ENCODE measurements at places on chromosomes 2 and 18.

DNA sequence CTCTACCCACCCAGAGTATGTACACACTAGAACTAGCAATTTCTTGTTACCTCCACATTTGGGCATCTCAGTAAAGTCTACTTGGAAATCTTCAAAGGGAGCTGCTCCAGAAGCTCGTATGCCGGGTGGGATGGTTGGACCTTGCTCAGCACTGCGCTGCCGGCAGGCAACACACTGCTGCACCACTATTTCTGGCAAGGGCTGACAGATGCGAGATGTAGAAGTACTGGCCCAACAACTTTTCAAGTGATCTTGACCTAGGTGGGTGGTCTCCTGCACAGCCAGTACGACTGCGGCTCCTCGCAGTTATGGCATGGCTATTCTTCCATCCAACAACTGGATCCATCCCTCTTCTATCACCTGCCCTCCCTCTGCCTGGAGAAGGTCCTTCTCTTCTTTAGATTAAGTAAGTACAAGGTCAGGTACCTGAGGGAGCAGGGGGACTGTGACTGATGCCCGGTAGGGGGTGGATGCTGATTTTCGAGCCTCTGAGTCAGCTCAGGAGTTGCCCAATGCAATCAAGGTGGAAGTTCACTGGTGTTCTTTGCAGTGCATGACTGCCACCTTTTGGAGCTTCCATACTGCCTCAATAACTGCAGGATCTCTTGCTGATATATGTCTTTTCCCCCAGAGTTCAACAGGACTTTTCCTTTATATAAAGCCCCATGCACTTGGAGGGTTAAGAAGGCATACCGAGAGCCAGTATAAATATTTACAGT is 100.4 kb upstream of the SLC1A4 start:
- no peak for DNase-seq

DNA sequence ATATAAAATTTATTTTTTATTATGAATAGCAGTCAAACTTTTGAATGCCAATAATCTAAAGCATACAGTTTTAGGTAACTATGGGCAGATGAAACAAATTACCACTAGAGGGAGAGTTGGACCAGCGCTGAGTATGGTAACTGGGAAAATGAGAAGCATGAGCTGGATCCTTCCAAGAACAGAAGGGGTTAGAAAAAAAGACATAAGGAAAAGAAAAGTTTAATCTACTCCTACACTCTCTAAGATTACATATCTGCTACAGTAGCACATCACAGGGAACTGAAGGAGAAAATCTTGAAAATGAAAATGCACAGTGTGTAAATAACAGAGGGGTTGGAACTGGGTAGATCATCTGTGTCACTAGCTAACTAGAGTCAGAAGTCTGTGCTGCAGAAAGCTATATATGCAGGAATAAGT is 15.5 kb downstream of the REG3G start:
- no peak for DNase-seq

DNA sequence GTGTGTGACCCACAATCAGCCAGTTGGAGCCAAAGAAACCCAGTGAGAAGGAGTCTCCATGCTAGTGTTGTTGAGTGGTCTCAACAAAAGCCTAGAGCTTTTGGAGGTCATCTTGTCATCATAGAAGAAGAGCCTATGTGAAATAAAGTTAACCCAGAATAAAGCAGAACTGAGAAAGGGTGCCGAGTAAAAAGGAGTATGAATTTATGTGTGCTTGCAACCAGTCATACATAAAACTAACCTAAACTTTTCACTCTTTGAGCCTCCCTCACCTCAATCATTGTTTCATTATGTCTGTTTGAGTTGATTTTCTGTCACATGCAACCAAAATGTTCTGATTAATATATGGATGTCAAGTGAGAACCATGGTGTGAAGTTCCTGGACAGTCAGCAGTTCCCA is 599.3 kb upstream of the ZEB2 start:
- no peak for DNase-seq

DNA sequence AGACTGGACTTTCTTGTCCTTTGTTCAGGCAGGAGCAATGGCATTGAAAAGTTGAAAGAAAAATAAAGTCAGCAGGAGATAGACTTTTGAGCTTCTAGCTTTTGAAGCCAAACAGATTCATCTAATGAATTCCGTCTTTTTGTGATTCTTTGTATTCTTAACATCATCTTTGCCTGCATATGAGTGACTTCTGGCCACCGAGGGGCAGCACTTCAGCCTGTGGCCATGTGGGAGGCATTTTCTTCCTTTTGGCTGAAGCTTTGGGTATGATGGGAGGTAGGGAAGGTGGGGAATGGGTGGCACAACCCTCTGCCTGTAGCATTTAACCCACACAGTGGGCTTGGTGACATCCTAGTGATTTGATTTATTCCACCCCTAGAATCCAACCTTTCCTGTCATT is 220.6 kb downstream of the SETBP1 start:
- no peak for DNase-seq

DNA sequence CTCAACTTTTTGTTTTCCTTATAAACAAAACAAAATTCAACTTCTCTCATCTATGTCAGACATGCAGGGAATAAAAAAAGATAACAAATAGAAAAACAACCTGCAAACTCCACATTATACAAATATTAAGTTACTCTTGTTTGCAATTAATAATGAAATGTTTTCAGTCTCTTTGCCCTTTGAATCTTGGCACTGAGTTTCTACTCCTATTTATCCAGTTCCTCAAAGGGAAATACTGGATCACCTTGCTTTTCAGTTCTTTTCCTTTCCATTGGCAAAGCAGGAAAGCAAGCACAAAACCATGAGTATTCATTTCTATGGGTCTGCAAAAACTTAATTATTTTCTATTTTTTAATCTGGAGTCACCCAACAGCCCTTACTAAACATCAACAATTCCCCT is 23.6 kb downstream of the KANSL1L start:
- no peak for DNase-seq

- no peak for DNase-seq
Observed at GRCh38 chr2:128841803-128842202, 523.1 kb upstream of the HS6ST1 start.

- no peak for DNase-seq
Observed at GRCh38 chr2:127314193-127314988, 20.4 kb upstream of the ERCC3 start.

- no peak for DNase-seq
Observed at GRCh38 chr2:108355906-108356734, 21.6 kb upstream of the SULT1C4 start.

GRCh38 chr2:164735309-164735919 is 106.2 kb downstream of the COBLL1 start:
- DNase-seq, result no peak

- no peak for DNase-seq
Observed at GRCh38 chr2:47799031-47799609, 16.2 kb downstream of the MSH6 start.

DNA sequence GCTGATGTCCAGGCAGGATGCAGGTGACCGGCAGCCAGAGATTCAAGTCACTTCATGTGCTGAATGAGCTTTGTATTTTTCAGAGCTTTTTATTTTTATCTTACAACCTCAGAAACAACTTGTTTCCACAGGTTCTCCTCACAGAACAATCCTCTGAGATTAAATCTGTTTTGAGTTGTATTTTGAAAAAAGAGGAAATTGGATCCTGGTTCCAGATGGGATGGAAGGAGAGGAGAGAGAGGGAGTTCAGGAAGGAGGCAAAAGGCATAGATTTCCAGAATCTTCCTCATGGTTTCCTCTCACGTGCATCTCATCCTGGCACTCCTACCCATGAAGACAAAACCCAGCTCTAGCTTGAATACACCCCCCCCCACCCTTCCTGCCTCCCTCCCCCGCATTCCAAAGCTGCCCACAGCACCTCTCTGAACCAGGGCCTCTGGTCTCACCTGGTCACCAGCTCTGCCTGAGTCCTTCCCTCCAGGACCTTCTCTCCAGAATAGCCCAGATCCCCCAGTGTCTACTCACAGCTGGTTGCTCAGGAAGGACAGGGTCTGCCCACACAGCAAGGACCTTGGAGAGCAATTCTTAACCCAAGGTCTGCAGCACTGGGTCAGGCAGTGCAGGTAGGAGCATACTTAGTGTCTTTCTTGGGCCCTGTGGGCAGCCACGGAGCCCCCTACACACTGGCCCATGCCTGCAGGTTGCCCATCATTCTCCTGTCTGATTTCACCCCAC is 104.7 kb downstream of the ZFP36L2 start:
- no peak for DNase-seq

DNA sequence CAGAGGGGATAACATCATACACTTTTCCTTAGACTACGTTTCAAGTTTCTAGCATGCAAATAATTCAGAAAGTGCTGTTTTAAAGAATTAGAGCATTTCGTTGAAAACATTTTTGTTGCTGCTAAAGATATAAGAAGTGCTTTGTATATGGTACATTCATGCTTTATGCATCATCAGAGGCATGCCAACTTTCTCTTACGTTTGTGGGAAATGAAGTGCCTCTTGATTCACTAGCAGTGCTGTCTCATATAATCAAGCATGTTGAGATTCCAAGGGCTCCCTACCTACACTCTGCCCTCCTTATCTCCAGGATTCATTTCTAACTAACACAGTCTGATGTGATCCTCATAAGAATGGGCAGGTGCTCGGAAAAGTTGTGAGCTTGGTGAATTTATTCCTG is 748.6 kb upstream of the DDX18 start:
- no peak for DNase-seq

DNA sequence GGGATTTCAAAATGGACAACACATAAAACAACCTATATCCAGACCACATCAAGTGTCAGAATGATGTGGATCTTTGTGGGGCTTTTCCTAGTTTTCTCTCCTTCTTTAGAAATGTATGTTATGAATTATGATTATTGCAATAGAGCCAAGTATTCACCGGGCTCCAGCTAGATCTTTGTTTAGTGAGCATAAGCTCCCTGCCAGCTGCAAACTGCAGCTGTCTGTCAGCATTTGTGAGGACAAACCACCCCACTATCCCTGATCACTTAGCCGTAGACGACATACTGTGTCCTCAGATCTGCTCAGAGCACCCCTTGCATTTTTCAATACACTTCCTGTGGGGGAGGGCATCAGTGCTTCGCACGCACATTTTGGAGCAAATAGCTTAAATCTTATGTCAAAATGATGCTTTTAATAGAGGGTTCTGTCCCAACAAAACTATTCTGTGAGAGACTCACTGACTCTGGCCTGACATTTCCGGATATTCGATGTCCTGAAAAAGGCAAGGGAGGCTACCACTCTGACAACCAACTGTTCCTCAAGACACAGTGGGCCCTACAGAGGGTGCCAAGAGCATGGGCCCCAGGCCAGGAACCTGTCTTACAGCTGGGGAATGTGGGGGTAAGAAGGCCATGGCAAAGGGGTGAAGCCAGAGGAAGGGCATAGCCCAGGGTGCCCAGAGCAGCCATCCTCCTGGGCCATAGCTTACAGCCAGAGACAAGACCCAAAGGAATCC is 346.0 kb downstream of the ARHGAP15 start:
- DNase-seq, result peak; percentile 55

DNA sequence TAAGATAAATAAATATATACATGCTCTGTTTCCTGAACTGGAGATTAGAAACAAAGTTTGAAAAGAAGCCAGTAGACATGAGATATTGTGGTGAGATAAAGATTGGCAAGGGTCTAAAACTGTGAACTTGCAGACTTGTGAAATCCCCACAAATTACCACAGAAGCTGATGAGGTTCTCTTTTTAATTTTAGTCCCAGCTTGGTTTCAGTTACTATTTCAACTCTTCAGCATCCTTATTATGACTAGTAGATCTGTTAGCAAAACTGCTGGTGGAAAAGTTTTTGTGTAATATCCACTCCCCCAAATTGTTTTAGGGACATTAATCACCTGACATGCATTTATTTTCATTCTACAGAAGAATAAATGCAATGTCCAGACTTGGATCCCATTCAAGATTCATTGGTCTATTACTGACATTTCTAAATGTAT is 20.8 kb downstream of the RASGRP3 start:
- no peak for DNase-seq

- DNase-seq, result no peak
Observed at GRCh38 chr2:152549423-152549822, 167.8 kb downstream of the PRPF40A start.

GRCh38 chr2:160561551-160562295 is 68.1 kb upstream of the RBMS1 start:
- no peak for DNase-seq

DNA sequence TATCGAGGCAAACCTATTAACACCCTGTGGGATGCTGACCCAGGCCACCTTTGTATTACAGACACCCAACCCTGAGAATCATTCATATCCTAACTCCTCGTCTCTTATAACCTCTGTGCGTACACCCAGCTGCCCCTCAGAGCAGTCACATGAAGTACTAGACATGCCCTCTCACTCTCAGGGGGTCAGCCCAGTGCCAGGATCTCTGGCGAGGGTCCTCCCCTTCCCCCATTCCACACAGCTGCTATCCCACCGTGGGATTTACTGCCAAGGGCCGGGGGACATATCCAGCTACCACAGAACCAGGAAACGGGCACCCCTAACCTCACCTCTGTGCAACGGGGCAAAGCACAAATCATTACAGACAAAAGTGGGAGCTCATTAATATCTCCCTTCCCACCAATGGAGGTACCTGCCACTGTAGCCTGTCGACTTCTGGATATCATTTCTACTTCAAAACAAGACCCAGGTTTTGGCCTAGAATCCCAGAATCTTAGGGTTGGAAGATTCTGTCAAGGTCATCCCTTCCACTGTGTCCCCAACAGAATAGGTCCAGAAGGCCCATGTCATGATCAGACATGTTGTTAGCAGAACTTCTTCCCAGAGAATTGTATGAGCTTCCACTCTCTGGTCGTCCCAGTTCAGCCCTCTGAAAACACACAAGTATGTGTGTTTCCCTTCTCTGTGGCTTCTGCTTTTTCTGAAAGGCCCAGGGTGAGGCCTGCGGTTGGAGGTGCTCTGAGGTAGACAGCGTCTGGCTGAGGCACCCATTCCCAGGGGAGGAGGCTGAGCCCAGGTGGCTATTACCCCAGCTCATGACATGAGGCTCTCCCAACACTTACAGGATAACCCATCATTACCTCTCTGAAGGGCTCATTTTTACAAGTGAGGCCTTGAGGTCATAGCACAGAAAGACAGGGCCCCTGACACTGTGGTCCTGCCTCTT is 1.7 kb downstream of the TMBIM1 start:
- DNase-seq, result no peak

- DNase-seq, result no peak
Observed at GRCh38 chr2:52404046-52404445, 1363.6 kb upstream of the CHAC2 start.

GRCh38 chr2:131966256-131966655 is 195.5 kb downstream of the ANKRD30BL start:
- DNase-seq, result no peak

DNA sequence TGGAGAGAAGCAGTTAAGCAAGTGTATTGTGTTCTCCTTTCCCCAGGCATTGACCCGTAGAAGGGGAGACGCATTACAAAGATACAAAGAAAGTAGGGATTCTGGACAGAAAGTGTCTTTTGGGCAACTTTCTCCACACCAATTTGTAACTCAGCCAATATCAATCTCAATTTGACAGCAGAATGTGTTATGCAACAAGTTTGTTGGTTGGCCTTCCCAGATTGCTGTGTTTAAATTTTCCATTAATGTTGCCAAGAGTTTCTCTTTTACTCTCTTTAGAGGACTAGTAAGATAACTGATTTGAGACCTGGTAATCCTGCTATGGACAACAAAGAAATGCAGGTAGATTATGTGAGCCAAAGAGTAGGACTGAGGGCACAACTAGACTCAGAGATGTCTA is 279.6 kb downstream of the ZNF804A start:
- no peak for DNase-seq

Measured in right forelimb (tissue), 1 donor.